ENCODE measurements at places on chromosomes 1 and 21.

- DNase-seq, result peak; percentile 93
These were observed 60.3 kb downstream of the KCNJ6 start for GRCh38 chr21:37855647-37856625.

- DNase-seq, result no peak
These were observed 355.1 kb downstream of the AJAP1 start for GRCh38 chr1:5009376-5010065.

- no peak for DNase-seq
These were observed 108.4 kb upstream of the DAB1 start for GRCh38 chr1:57532299-57532698.

DNA sequence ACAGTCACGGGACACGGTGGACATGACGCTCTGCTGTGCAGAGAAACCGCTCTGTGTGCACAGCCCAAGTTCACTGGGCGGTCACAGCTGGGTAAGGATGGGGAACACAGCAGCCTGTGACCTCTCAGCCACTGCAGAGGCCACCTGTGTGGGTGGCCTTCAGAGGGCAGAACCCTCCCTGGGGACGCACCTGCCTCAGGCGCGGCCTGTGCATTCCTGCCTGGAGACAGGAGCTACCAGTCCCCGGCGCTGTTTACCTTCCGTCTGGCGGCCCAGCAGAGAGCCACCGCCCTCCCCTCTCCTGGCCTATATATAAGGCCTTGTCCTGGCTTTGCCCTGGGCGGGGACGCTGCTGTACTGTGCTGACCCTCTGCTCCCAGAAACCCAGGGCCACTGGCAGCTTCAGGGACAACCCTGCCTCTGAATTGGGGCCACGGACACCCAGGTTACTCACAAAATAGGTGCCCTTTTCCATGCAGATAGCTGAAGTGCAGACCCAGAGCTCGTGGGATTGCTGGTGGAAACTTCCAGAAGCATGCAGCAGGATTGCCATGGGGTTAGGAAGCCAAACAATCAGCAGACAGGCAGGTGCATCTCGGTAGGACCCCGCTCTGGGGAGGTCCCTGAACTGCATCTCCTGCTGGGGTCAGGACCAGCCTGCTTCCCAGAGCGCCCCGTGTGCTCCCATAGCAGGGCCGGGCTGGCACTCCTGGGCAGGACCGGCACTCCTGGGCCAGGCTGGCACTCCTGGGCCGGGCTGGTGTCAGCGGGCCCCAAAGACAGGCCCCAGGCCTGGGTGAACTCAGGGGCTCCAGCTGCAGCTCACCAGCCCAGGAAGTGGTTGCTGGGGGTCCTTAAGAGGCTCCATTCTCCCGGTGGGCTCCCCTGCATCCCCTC, 83.6 kb downstream of the SIK1 start:
- no peak for DNase-seq

DNA sequence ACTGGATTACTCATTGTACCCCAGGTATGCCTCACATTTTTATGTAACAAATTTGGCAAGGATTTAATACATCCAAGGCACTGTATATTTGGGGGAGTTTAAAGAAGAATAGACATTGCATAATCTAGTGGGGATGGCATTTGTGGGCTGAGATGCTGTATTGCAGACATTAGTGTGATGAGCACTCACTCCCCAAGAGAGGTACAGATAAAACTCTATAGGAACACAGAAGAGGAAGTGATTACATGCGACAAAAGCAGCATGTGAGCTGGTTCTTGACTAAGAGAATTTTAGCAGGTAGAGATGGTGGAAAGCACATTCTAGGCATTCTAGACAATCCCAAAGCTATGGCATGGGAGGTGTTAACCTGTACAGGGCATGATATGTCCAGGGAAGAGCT, 24.2 kb upstream of the CDC14A start:
- no peak for DNase-seq

- no peak for DNase-seq
These were observed 11.8 kb downstream of the CFAP107 start for GRCh38 chr1:12757836-12758235.

- no peak for DNase-seq
These were observed 90.7 kb downstream of the TENT5C start for GRCh38 chr1:117696561-117696960.

GRCh38 chr1:227306689-227307088, 11.6 kb downstream of the CDC42BPA start:
- DNase-seq, result no peak

- DNase-seq, result no peak
These were observed 220.5 kb downstream of the CENPF start for GRCh38 chr1:214823311-214824117.

- DNase-seq, result peak; percentile 39
These were observed 58.9 kb upstream of the LAPTM5 start for GRCh38 chr1:30816211-30817076.

DNA sequence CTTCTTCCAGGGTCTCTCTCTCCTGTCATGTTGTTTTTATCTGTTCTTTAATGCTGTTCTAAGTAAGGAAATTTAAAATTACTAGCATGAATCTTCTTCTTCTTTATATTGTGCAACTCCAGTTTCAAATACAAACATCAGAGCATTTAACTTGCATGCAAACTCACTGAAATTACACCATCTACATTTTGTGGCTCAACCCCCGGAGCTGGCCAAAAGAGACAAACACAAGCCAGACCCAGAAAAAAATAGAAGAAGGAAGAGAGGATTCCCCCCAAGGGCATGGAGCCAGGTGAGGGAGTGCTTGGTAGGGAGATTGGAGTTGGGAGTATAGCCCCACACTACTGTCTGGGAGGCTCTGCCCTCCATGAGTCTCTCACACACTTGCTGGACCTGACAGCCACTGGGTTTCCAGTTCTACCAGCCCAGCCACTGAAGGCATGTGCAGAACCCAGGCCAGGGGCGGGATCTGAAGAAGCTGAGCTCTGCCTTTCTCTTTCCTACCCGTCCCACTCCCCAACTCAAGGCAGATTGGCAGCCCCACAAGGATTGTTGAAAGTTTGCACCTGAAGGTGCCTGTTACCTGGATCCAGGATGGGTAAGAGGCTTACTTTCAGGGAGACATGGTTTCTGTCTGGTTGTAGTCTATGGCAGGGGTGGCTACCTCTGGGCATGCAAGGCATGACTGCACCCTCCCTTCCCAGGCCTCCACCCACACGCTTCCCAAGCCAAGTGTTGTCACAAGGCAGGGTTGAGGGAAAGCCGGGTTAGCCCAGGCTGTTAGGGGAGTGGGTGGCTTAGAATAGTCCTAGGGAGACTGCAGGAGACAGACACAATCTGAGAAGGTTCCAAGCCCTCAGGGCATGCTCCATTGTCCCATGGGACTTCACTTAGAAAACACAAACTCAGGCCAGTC, 297.2 kb downstream of the TGFB2 start:
- DNase-seq, result no peak

DNA sequence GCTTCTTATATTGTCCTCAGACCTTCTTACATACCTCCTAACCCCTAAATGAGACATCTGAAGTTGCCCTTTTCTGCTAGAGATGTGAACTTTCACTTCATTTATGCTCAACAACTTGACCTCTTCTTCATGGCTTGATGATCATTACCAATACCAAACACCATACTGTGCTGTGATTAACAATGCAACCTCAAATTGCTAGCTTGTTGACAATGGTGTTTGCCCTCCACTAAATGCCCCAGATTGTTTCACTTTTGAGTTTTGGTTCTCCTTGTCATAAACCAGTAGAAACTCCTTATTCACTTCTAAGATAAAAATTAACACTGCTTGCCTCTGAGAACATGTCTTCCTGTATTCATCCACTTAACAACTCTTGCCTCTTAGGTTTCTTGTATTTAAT, 5.6 kb downstream of the JAK1 start:
- DNase-seq, result no peak

- DNase-seq, result no peak
These were observed 133.3 kb upstream of the F3 start for GRCh38 chr1:94674876-94675275.

GRCh38 chr1:100847361-100848082, 47.1 kb downstream of the EXTL2 start:
- no peak for DNase-seq

- DNase-seq, result no peak
These were observed 7.2 kb downstream of the VANGL1 start for GRCh38 chr1:115648717-115649691.

DNA sequence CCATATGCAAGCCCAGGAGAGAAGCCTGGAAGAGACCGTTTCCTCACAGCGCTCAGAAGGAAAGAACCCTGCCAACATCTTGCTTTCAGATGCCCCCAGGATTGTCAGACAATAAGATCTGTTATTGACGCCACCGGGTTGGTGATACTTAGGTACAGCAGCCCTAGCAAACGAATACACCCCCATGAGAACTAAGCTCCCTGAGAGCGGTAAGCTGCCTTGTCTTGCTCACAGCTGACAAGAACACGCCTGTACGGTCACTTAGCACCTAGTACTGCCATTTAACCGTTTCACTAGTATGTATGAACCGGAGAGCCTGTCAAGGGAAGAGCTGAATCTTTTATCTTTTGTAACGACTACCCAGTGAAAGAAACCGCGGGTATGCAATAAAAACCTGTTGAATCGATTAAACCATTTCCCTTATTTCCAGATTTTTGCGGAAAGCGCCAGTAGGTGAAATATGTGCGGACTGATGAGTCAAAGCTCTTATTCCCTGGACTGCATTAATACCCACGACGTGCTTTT, 619 bp upstream of the ZBTB8B start:
- no peak for DNase-seq

DNA sequence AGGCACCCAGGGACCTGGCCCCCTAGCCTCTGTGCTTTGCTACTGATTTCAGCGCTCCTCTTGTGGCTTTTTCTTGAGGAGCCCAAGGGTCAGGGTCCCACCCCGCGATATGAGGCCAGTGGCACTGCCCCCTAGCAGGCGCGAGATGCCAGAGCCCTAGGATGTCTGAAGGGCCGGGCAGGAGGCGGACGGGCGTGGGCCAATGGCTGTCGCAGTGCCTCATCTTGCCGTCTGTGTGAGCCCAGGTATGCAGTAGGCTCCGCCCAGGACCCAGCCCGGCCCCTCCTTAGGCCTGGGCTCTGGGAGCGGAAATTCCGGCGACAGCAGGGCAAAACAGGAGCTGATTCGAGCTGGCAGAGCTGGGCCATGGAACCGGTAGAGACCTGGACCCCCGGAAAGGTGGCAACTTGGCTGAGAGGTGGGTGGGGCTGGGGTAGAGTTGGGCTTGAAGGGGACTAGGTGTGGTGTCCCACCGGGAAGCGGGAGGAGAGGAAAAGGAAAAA, at the start of gene CNKSR1:
Gene CNKSR1 (plus strand): TSS at position 310 of the 503 bp plus-strand sequence. CDS start 57 bp downstream, at position 367.
- no peak for DNase-seq

DNA sequence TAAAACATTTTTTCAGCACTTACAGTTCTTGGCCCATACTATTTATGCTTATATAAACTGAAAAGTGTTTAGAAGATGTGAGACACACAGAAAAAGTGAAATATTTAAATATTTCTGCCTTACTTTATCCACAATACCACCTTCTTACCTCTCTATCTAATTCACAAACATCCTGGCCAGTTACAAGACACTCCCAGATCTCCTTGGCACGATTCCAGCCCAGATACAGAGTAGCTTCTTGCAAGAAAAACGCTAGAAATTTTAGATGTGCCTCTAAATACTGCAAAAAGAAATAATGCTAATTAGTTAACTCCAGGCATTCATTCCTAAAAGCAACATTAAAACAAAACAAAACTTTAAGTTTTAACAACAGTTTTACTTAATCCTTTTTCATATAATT, 68.4 kb downstream of the USP24 start:
- DNase-seq, result peak; percentile 32

DNA sequence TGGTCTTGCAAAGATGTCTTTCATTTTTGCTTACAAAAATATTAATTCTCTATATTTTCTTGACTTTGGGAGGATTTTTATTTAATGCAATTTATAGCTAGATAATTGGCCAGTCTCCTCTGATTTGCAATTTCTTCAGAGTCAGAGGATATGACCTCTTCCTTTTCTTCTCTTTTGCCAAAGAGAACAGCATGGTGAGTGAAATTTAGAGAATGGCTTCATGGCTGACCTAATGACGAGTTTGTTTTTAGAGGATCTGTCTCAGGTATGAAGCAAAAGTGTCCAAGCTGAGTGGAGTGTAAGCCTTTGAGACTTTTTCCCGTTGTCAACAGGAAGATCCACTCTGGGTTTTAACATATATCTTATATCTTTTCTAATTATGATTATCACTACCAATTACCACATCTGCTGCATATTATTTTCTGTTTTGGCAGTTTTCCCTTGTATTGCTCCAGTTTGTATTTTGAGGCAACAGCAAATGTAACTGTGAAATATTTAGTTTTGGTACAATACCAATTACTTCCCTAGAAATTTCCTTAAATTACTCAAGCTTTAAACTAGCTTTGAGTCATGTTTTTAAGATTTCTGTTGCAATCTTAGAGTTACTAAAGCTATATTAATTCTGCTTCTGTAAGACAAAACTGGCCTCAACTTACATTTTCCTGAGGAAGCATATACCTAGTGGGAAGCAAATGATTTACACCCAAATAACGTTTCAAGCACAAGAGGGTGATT, 332.8 kb upstream of the ZRANB2 start:
- no peak for DNase-seq

GRCh38 chr1:214473387-214473786, 78.0 kb downstream of the PTPN14 start:
- no peak for DNase-seq

Measured in NCI-H446 (cell line).